ENCODE measurements at places on chromosomes 11 and 22.

DNA sequence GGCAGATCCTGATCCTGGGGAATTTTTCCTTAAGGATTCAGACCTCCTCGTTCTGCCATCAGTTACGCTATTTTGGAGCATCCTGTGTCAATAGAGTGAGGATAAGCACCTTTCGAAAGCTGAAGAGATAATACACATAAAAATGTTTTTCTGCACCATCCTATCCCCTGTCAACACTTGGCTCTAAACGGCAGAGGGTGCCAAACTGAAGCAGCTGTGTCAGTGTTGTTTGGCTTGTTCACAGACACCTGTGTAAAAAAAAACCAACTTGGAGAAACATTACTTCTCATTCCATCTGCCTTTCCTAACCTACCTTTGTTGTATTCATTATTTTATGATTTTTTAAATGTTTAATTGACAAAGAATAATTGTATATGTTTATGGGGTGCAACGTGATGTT lies 417.0 kb upstream of the DDI1 start:
- no peak for DNase-seq

- DNase-seq, result no peak
Observed at GRCh38 chr11:112364962-112365481, 104.4 kb upstream of the PLET1 start.

- no peak for DNase-seq
Observed at GRCh38 chr11:124198897-124199296, 15.8 kb downstream of the OR10D3 start.

DNA sequence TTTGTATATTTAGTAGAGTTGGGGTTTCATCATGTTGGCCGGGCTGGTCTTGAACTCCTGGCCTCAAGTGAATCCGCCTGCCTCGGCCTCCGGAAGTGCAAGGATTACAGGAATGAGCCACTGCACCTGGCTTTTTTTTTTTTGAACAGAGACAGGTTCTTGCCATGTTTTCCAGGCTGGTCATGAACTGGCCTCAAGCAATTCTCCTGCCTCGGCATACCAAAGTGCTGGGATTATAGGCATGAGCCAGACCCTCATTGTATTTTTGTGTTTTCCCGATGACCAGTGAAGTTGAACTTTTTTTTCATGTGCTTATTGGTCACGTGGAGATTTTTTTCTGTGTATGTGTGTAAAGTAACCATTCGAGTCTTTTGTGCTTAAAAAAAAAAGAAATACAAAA lies 48.2 kb downstream of the KIAA1671 start:
- DNase-seq, result no peak

DNA sequence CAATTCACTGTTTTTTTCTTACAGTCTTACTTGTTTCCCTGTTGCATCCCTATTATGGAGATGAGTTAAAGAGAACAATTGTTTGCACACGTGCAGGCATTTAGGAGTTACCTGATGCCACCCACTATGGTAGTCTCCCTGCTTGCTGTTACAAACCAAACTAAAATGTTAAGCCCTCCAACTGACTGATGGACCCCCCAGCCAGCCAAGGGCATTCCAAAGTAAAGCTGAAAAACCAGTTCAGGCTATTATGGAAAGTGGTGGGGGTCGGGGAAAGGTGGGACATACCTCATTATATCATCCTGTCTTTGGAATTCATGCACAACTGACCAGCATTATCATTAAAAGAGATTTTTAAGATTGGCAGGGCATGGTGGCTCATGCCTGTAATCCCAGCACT lies 47.0 kb upstream of the GNAZ start:
- no peak for DNase-seq

- no peak for DNase-seq
Observed at GRCh38 chr11:108568195-108568858, 25.2 kb downstream of the EXPH5 start.

GRCh38 chr11:34432822-34433221 lies 5.9 kb upstream of the CAT start:
- no peak for DNase-seq

Measured in stimulated activated CD4-positive, alpha-beta T cell treated with anti-CD3 and anti-CD28 coated beads, Interleukin-15, amount 100 ng/mL, for 1 hour (primary cell).